Naive thymus-derived CD4-positive, alpha-beta T cell (primary cell): ENCODE measurements at places on chromosomes 1 and 21. TPM values are rescaled to one million over a fixed set of nuclear protein-coding genes. Genes with fewer than 3 reads are reported as not detected.

AJAP1 gene
- 0.15 TPM for polyA plus RNA-seq

TMEM50A gene
- polyA plus RNA-seq, result 146 TPM

ASTN1 gene
- polyA plus RNA-seq, result not detected

FCGR1A gene
- polyA plus RNA-seq, result not detected

CYP4A22 gene
- polyA plus RNA-seq, result not detected

EFHD2 gene
- 30.2 TPM for polyA plus RNA-seq

SLC44A3 gene
- not detected for polyA plus RNA-seq

C4BPB gene
- 0.45 TPM for polyA plus RNA-seq

FCGR3A gene
- 0.58 TPM for polyA plus RNA-seq

LCE2B gene
- polyA plus RNA-seq, result not detected

LDLRAP1 gene
- polyA plus RNA-seq, result 853 TPM

SLC25A34 gene
- 0.08 TPM for polyA plus RNA-seq
